ENCODE measurements at places on chromosomes 7 and 10.

DNA sequence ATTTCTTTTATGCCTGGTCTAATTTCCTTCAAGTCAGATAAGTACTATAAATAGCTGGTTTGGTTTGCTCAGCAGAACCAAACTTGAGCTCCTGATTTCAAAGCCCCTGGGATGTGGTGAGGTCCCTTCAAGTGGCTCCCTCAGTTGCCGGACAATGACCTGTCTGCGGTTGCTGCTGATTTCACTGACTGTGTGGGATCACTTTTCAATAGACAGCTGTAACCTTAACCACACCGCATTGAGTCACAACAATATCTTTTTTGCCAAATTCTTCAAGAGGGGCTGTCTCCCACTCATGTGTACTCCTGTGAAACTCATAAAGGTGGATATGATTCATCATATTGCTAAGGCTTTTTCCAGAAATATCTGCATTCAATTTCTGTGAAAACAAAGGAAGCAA lies 23.1 kb upstream of the ITGA8 start:
- DNase-seq = no peak

GRCh38 chr7:137888241-137888640 lies 41.5 kb upstream of the DGKI start:
- DNase-seq = no peak

- no peak for DNase-seq
Measured at GRCh38 chr7:148819697-148820360, 64.3 kb downstream of the EZH2 start.

- DNase-seq = no peak
Measured at GRCh38 chr7:106644999-106645398, 16.0 kb downstream of the CCDC71L start.

DNA sequence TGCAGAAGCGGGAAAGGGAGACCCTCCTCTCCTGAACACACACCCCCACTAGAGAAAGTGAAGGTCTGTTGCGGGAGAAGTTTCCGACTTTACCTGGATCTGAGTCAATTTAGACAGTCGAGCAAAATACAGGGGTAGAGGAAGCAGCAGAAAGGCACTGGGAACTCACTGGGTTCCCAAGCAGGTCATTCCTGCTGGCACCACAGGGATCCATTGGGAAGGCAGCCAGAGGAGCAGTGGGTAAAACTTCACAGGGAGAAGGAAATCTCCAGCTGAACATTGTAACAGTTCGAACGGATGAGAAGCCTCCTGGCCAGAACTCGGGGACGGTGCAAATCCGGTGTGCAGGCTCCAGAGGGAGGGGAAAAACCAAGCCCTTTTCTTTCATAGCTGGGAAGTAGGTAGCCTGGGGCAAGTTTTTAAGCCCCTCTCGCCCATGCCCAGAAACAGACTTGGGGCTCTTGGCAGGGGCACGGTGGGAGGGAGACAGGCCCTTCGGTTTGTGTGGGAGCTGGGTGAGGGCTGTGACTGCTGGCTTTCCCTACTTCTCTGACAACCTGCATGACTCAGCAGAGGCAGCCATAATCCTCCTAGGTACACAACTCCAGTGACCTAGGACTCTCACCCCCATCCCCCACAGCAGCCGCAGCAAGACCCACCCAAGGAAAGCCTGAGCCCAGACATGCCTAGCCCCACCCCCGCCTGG lies 51.9 kb downstream of the DDC start:
- no peak for DNase-seq
